HuH-7.5 (cell line): ENCODE measurements at places on chromosomes 3 and 15.

GRCh38 chr3:124200407-124200806, 208.5 kb upstream of the ROPN1 start:
- DNase-seq, result no peak

DNA sequence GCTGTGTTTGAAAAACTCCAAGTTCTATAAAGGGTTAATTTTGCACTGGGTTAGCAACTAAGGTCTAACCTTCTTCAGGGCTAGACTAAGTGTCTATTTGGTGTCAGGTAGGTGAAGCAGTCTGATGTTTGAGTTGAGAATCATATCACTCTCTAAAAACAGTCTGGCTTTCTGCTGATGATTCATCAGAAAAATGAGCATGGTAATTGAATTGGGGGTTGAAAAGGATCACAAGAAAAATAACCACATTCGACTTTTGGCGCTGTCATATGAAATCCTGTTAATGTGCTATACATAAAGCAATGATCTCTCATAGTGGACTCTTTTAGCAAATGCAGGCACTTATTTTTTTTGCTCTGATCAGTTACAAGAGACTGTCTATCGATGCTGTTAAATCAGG, 242.2 kb upstream of the AZI2 start:
- no peak for DNase-seq

- DNase-seq, result no peak
These were observed 26.8 kb downstream of the STARD5 start for GRCh38 chr15:81297147-81297572.

GRCh38 chr3:60523536-60523935, 727.7 kb downstream of the FHIT start:
- no peak for DNase-seq

DNA sequence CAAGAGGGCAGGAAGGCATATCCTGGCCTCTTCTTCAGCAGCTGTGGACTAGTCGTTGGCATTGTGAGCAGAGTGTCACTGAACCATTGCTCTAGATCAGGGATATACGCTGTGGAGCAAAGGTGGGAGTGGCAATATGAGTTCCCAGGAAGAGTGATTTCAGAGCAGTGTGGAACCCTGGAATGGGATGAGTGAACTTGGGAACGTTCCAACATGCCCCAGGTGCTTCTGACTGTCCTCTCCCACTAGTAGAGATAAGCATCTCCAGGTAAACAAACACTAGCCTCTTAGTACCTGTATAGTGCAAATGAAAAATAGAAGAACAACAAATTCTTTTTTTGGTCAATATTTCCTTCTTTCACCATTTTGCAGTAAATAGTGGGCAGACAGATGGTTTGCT, 123.6 kb upstream of the VEPH1 start:
- DNase-seq, result no peak

- DNase-seq, result no peak
These were observed 36.2 kb downstream of the ILDR1 start for GRCh38 chr3:121985846-121986245.

GRCh38 chr3:100045696-100046095, 68.6 kb downstream of the FILIP1L start:
- DNase-seq, result no peak

DNA sequence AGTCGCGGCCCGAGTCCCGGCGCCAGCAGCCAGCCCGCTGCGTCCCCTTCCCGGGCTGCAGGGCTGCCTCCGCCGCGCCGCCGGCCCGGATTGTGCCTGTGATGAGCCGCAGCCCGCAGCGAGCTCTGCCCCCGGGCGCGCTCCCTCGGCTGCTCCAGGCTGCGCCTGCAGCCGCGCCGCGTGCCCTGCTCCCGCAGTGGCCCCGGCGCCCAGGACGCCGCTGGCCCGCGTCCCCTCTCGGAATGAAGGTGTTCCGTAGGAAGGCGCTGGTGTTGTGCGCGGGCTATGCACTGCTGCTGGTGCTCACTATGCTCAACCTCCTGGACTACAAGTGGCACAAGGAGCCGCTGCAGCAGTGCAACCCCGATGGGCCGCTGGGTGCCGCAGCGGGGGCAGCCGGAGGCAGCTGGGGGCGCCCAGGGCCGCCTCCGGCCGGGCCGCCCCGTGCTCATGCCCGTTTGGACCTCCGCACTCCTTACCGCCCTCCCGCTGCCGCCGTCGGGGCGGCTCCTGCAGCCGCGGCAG, 1.2 kb downstream of the CHST2 start:
- DNase-seq, result no peak
